ENCODE measurements at places on chromosomes 3 and 15.

DNA sequence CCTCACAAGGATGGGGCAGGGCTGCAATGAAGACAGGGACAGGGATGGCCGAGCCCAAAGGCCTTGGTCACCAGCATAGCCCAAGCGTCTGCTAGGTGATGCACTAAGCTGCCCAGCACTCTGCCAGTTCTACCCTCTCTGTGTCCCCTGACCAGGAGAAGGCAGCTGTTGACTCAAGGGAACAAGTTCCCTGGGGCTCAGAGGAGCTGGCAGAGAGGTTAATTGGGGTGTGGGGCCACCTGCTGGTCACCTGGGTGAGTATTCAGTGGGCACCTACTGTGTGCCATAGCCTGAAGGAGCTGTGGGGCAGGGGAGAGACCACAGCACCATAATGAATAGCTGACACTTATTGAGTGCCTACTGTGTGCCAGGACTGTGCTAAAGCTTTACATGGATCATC, 22.0 kb upstream of the DOCK3 start:
- DNase-seq, result no peak

DNA sequence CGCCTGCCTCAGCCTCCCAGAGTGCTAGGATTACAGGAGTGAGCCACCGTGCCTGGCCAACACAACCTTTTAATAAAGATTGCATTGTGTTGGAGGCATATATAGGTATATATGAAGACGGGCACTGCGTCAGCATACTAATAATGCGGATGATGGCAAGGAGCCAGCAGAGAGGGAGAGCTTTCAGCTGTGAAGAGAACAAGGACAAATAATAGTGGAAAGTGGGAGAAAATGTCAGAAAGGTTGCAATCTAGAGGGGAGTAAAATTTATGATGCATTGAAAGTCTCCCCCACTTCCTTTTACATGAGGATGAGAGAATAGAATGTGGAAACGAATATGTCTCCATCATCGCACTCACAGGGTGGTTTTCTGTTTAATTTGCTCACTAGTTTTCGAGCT, 170.5 kb upstream of the TBL1XR1 start:
- DNase-seq, result no peak

- DNase-seq, result no peak
Measured at GRCh38 chr15:77059786-77060361, 11.0 kb downstream of the TSPAN3 start.

DNA sequence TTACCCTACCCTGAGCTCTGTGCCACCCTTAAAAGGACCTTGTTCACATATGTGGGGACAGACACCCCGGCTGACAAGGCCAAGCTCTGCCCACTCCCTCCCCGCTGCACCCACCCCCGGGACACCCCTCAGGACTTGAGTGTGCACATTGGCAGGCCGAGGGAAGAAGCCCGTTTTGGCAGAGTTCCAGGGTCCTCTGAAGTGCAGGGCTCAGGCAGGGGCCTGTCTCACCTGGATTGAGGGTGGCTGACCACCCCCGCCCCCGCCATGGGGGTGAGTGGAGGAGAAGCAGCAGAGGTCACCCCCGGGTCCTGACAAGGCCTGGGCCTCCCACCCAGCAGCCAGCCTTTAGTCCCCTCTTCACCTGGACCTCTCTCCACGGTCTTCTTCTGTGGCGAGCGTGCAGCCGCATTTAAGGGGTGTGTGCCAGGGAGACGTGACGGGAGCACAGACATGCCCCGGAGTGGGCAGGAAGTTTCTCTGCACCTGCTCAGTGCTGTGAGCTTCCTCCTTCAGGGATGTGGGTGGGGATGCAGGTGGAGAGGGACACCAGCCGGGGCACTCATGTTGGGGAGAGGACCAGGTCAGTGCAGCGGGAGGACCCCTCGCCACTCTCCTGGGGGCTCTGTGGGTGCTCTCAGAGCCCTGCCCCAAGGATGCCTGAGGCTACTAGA, 50.7 kb downstream of the LINGO1 start:
- no peak for DNase-seq

DNA sequence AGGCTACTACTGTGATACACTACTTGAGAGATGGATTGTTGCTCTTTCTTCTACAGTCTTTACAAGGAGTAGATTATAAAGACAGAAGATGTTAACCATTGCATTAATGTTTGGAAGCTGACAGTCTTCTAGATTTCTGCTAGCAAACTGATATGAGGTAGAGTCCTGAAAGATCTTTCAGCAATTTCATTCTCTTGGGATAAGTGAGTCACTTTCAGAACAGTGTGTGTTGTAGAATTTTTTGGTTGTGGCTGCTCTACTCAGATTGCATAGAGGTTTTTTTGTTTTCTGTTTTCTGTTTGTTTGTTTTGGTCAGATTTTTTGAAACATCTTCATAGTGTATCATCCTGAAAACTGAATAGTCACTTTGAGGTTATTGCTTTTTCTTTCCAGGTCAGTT, 17.1 kb downstream of the TNFSF10 start:
- DNase-seq, result no peak

DNA sequence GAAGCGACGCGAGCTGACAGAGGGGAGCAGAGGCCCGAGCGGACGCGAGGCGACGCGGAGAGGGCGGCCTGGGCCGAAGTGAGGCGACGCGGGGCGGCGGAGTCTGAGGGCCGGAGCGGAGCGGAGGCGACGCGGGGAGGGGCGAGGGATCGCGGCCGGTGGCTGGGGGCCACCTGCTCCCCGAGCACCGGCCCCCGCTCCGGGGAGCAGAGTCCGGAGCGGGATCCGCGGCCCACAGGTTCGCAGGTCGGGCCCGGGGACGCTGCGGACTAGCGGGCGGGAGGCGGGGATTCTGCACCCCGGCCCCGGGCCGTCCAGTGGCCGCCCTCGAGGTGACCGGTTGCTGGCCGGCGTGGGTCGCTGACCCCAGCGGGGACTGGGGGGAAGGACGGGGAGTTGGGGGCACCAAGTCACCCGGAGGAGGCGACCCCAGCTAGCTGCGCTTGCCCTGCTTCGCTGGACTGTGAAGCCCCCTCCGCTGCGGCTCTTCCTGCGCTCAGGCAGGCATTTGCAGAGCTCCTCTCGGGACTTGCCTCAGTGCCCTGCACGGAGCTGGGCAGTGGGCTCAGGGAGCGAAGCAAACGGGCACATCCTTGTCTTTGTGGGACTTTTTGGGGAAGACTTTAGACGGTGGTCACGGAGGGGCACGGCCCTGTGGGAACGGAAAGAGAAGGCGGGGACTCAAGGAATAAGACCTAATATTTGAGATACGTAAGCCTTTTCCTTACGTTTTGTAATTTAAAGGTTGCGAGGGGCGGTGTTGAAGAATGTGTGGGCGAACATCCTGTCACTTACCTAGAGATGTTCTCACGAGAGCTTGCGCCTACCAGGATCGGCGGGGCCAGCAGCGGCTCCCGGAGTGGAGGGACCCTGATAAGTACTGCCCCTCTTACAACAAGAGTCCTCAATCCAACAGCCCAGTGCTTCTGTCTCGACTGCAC, 566 bp downstream of the HMCES start:
- no peak for DNase-seq

DNA sequence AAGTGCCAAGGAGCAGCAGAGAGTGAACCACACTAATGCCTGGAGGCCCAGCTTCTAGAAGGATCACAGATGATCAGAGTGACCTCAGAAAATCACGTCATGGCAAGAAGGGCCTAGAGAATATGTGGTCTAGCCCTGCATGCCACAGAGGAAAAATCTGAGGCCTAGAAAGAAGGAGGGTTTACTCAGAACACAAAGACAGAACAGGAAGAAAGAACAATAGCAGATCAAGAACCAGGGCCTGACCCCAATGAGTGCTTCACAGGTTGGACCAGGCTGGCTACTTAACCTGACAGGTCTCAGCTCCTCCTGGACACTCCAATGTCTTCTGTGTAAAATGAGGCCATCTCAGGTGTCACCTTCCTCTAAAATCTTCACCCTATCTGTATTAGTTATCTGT, 14.2 kb downstream of the RAB6B start:
- DNase-seq, result no peak

GRCh38 chr3:58214484-58215316, 3.9 kb upstream of the DNASE1L3 start:
- no peak for DNase-seq

- DNase-seq, result no peak
Measured at GRCh38 chr3:39443530-39443929, 23.9 kb upstream of the MOBP start.

DNA sequence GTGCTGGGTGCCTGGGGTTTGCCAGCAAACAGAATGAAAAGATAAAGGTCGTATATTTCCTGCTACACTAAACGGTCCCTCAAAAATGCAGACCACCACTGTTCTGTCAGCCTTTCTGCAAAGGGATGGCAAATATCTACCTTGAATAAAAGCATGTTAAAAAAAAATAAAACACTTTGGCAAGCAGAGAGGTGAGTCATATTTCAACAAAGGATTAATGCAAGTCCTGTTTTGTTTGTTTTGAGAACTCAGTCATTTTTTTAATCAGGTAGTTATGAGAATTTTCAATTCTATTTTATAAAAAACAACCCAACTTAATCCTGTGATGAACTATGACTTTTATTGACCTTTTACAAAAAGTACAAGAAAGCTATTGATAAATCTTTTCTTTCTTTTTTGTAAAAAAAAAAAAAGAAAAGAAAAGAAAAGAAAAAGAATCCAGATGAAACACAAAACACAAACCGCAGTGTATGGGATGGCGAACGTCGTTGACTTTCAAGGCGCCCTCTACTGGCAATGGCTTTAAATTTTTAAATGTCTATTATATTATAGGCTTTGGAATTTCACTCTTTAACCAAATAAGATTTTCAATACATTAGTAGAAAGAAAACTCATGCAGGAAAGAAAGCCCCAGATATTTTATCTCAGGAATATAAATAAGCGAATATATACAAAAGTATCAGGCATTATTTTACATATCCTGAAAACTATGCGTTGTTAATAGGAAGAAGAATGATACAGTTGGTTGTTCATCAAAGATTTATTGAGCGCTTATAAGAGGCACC, 87.8 kb downstream of the NCEH1 start:
- DNase-seq, result no peak

- DNase-seq, result no peak
Measured at GRCh38 chr15:70504299-70504951, 258.9 kb downstream of the UACA start.

- no peak for DNase-seq
Measured at GRCh38 chr3:11078826-11079515, 75.3 kb upstream of the HRH1 start.

GRCh38 chr15:66706225-66706732, 4.2 kb downstream of the SMAD6 start:
- no peak for DNase-seq

GRCh38 chr15:58401991-58402649, 29.7 kb upstream of the LIPC start:
- no peak for DNase-seq

DNA sequence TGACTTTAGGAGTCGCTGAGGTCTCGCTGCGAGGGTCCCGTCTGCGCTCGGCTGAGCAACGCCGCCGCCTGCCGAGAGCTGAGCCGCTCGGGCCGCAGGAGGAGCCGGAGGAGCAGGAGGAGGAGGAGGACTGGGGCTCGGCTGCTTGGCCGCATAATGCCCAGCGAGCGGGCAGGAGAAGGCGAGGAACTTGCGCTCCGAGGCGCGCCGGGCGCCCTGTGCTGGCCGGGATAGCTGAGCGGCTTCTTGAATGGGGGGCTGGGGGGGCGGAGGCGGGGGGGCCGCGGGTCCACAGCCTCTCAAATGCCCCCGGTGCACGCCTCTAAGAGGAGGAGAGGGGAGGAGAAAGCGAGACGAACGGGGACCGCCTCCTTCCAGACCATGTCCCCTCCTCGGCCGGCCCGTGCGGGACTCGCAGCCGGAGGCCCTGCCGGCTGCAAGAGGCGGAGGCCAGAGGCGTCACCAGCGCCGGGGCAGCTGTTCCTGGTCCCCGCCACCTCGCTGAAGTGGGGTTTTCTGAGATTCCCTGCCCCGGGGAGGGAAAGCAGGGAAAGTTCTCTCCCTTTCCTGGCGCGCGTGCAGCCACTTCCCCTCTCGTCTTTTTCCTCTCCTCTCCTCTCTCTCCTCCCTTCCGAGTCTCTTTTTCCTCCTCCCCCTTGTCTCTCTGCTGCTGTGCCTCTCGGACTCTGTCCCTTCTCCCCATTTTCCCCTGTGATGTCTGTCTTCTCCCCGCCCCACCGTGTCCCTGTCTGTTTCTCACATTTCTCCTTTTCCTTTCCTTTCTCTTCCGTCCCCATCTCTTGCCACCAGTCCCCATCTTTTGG, at the start of gene ADAMTS9:
Gene ADAMTS9 (minus strand): TSS at position 220 of the 824 bp plus-strand sequence. CDS start 343 bp downstream, outside the sequence.
- no peak for DNase-seq

- DNase-seq, result no peak
Measured at GRCh38 chr3:83122774-83123350, 1361.4 kb upstream of the GBE1 start.

GRCh38 chr15:32951736-32952464, 234.1 kb downstream of the GREM1 start:
- DNase-seq, result no peak

- no peak for DNase-seq
Measured at GRCh38 chr3:146504498-146505197, 35.3 kb upstream of the PLSCR2 start.

DNA sequence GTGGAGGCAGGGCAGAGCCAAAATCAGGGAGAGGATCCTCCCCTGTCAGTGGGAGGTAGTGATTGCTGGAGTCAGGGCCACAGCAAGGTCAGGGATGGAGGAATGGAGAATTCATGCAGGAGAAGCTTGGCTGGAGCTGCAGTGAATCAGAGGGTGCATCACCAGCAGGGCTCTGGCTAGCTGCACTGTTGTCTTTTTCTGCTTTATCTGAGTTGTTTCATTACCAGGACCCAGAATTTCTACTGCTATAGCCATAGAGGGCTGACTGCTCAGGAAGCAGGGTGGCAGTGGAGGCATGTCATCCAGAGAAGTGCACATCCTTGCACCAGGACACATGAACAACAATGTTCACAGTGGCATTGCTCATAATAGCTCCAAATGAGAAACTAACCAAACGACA, 113.5 kb upstream of the GALNT15 start:
- DNase-seq, result peak; percentile 84

DNA sequence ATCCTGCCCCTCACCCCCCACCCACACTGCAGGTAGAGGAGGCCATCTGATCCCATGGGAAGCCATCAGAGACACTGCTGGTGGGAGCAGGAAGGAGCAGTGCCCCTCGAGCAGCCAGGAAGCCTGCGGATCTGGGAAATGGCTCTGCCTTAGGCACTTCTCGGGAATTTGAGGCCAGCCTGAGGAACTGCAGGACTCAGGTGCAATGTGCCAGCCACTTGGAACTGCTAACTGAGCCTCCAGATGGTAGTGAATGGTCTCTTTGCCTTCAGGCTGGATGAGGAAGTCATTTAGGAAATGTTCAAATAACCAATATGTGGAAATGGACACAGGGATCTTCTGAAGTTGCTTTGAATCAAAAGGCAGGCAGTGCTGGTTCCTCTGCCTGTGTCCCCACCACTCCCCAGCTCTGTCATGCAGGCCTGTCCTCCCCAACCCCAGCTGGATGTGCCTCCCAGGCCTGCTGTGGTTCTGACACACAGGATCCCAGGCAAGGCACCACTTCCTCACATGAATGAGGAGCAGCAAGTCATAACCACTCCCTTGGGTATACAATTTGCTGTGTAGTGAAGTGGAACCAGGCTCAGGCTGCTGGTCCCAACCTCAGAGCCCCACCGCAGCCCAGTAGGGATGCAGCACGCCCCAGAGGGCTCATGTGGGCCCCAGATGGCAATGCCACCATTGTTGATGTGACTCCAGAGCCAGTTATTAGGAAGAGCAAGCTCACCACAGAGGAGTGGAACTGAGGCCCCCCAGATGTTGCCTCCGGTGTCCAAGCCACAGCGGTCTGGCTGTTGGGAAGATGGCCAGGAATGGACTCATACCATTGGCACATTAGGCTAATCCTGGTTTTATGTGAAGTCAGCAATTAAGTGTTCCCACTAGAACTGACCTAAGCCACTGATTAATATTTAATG, 46.5 kb upstream of the LIMD1 start:
- DNase-seq, result no peak

- no peak for DNase-seq
Measured at GRCh38 chr3:9352917-9353752, 9.7 kb upstream of the THUMPD3 start.

GRCh38 chr3:69321301-69322157, 64.4 kb downstream of the FRMD4B start:
- DNase-seq, result no peak

Data from AG04450 (cell line).